ENCODE measurements at places on chromosomes 12 and 14.

DNA sequence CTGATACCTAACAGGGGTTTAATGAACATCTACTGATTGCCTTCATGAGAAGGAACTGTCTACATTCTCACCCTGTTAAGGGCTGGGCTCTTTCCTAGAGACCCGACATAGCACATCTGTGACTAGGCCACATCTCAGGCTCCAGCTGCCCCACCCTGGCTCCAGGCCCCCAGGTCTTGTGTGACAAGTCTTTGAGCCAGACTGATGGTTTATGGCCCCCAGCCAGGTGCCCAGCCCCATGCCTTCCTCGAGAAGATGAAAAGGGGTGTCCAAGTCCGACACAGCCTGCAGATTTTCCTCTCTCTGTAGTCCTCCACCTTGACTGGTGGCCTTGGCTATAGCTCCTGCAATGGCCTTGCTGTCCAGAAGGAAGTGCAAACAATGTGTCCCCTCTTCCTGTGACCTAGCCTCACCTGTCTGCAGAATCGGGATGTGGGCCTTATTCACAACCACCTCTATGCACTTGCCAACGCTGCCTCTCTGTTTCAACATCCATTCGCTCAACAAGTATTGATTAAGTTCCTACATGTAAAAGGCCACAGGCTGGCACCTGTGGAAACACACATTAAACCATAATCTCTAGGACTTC lies 4.2 kb downstream of the ACTN1 start:
- no peak for DNase-seq

DNA sequence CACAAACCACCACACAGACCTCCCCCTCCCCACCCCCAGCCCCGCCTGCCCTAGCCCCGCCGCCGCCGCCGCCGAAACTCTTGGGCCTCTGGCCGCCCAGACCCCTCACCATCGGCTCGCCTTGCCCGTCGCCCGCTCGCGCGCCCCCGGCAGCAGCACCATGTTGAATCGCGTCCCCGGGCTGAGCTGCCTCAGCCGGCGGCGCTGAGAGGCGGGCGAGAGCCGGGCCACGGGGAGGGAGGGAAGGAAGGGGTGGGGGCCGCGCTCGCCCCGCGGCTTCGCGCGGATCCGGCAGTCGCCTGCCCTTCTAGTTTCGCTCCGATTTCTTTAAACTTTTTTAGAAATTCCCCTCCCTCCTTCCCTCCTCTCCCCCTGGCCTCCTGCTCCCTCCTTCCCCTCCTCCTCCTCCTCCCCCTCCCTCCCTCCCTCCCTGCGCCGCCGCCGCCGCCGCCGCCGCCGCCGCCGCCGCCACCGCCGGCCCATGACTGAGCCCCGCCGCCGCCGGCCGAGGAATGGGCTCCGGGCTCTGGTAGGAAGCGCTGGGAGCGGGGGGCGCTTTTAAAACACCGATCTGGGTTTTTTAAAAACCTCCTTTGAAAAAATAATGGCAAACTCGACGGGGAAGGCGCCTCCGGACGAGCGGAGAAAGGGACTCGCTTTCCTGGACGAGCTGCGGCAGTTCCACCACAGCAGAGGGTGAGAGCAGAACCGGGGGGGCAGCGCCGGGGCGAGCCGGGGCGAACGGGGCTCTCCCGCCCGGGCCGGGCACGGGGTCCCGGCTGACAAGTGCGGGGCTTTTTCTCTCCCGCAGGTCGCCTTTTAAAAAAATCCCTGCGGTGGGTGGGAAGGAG lies at the start of gene ARID2:
ARID2 (plus strand) TSS at position 474 of the 851 bp plus-strand sequence; CDS start at position 605, 131 bp downstream.
- peak; percentile 86 for DNase-seq

GRCh38 chr12:108457734-108458361 lies 57.2 kb upstream of the FICD start:
- no peak for DNase-seq

DNA sequence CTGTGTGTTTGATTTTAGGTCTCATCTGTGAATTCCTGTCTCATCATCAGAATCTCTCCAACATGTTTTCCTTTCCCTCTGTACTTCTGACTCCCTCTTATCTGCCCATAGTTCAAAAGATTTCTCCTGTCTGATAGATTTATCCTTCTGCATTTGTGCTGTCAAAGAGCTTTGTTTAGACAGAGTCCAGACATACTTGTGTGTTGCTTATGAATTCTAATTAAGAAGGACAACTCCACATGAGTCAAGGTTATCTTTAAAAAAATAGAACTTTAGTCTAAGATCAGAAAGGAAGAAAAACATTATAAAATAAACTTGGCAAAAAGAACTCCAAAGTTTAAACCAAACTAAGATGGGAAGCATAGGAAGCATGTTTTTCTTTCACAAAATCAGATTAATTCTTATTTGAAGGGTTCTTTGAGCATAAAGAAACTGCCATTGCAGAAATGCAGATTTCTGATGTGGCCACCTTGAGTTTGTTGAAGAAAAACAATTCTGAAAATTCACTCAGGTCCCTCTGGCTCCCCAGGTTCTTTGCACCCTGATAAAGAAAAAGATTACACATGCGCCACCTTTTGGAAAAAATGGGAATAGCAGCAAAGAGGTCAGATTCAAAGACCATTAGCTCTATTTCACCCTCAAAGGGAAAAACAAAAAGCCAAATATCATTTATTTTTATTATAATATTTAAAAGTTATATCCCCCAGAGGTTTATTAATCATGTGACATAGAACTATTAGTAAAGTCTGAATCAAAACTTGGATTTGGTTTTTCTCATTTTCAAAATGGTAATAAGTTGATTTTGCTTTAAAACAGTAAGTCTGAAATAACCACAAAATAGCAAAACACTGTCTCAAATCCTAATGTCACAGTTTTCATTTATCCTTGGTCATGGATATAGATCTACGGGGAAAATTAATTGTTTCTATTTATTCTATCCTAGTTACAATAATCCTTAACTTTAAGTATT lies 143.7 kb upstream of the DCN start:
- DNase-seq, result peak; percentile 89

- DNase-seq, result peak; percentile 79
Measured at GRCh38 chr12:81627336-81628189, 131.6 kb downstream of the PPFIA2 start.

DNA sequence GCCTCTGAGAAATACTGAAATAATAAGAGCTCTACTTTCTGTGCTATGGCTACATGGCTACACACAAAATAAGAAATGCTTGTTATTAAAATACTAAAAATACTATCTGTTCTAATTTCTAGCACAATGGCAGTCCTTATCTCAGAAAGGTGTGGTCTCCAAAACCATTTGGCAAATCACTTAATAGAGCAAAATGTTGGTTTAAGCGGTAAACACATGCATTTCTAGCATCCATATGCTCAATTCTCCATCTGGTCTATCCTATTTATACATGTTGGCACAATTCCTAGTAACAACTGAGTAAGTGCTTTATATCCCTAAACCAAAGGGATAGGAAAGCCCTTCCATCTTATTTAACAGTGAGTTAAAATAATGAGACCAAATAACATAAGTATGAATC lies 107.0 kb downstream of the PAPLN start:
- peak; percentile 60 for DNase-seq

DNA sequence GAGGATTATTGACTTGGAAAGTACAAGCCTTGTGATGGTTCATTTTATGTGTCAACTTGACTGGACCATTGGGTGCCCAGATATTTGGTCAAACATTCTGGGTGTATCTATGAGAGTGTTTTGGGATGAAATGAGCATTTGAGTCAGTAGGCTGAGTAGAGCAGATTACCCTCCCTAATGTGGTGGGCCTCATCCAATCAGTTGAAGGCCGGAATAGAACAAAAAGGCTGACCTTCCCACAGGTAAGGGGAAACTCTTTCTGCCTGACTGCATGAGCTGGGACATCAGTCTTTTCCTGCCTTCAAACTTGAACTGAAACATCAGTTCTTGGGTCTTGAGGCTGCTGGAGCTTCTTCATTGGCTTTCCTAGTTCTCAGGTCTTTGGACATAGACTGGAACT lies 98.1 kb downstream of the ANO2 start:
- no peak for DNase-seq

- no peak for DNase-seq
Measured at GRCh38 chr12:115672086-115672485, 605.4 kb downstream of the MED13L start.

DNA sequence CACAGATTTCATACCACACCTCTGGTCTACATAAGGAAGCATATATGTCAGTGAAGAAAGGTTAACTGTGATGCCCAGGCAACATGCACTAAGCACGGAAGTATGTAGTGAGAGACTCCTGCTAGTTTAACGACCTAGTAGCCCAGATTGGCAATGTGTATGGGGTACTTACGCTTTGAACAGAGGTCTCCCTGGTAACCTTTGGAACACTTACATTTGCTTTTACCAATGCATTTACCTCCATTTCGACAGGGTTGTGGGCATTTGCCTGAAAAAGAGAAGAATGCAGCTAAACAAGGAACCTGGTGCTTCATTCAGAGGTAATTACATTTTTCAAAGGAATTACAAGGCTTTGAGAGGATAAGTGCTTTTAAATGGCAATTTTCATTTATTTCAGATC lies 65.2 kb downstream of the WIF1 start:
- no peak for DNase-seq

- DNase-seq, result no peak
Measured at GRCh38 chr12:105357162-105357691, 26.7 kb downstream of the C12orf75 start.

- no peak for DNase-seq
Measured at GRCh38 chr12:25352083-25352918, 101.6 kb upstream of the KRAS start.

- peak; percentile 11 for DNase-seq
Measured at GRCh38 chr12:132711080-132711843, 620 bp downstream of the PGAM5 start.

- DNase-seq, result no peak
Measured at GRCh38 chr14:95480109-95480886, 36.2 kb downstream of the SYNE3 start.

DNA sequence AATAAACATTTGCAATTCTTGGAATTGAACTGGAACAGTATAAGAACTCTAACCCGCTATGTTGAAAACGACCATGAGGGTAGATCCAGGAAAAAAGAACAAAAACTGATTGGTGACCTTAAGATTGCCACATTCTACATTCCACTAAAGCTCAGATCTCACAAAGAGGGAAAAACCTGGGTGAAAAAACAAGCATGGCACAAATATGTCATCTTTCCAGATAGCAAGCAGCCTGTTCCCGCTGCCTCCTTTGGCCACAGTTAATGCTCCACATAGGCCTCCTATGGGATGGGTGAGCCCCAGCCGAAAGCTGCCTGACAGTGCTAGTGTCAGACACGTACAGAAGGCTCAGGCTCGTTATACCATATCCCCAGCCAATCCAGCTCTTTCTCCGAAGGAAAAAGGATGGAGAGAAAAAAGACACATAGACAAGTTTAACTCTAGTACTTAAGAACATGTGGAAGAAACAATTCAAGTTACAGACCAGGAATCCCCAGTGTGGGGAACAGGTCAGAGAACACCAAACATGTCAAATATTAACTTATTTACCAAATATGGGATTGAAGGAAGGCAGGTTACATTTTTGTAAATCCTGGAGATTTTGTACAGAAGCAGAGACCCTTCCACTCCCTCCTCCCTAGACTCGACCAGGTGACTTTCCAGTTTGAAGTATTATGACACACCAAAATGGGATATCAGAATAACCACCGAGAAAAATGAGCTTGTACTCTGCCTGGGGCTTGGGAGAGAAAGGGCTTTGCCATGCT lies 14.7 kb downstream of the LETMD1 start:
- DNase-seq, result no peak

GRCh38 chr14:96095581-96096476 lies 56.7 kb downstream of the C14orf132 start:
- peak; percentile 75 for DNase-seq

DNA sequence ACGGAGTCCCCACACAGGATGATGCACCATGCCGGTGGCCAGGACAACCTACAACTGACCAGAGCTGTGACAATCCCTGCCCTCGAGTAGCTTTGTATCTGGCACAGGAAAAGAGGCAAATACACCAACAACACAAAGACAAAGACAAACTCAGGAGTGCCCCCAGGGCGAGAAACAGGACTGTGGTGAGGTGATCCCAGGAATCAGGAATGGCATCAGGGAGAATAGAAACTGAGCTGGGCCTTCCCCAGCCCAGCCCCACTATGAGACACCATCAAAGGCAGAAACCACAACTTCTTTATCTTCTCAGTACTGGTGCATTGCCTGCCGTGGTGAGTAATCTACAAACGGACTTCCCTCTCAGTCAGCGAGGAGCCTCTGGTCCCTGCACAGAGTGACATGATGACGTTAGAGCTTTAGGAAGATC lies 157.7 kb downstream of the TTC7B start:
- no peak for DNase-seq

- DNase-seq, result no peak
Measured at GRCh38 chr12:105611340-105611739, 280.8 kb downstream of the C12orf75 start.

- DNase-seq, result no peak
Measured at GRCh38 chr12:126233625-126234024, 1168.4 kb downstream of the AACS start.

DNA sequence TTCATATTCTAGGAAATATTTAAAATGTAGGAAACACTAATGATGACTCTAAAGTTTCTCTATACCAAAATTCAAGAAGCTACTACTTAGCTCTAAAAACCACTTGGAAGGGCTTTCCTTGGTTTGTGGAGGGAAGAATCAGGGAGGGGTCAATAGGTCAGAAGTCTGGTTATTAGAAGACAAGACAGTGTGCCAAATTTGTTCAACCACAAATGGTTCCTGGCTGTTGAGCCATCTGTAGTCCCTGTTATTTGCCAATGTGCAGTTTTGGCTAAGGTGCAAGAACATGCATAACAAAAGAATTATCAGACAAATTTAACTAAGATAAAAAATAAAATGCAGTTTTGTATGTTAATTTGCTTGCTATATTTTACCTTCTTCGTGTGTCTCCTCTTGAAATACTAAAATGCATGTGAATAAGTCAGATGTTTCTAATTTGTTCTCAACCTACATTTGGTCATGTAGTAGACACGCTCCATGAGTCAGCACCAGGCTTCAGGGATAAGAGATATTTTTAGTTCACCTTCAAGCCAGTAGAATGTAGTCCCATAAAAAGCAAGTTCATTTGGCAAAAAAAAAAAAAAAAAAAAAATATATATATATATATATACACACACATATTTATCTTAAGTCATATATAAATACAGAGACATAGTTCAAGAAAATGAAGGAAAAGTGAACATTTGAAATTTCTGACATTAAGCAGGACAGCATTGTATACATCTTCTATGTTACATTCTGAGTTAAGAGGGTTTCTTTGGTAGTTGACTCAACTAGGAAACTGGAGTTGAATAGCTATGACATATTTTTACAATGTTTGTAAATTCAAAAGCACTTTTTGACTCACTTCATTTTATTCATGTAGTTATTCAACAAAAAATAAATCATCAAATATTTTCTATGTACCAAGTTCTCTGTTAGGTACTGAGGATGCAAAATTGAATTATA lies 123.3 kb downstream of the KCNC2 start:
- DNase-seq, result no peak

DNA sequence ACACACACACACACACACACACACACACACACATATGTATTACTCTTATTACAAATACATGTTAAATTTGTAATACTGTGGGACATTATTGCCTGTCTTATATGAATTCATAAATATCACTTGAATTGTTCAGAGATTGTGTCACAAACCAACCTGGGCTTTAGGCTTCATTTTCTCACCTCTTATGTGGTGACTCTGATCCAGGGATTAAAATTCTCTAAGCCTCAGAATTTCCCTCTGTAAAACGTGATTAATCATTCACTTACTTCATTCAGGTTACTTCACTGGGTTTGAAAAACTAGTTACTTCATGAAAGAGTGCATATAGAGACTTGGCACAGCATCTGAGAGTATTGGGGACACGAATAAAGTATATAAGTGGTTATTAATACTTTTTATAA lies 240.3 kb upstream of the PDZRN4 start:
- no peak for DNase-seq

GRCh38 chr14:63982156-63982555 lies 129.4 kb downstream of the SYNE2 start:
- DNase-seq, result no peak

- DNase-seq, result peak; percentile 59
Measured at GRCh38 chr12:6632026-6632983, 3.5 kb downstream of the LPAR5 start.
